ENCODE measurements at places on chromosomes 4 and X. TPM values are rescaled to one million over a fixed set of nuclear protein-coding genes. Genes with fewer than 3 reads are reported as not detected.
A peak's percentile ranks its signal among the peaks of the same experiment; 100 is the strongest.

DNA sequence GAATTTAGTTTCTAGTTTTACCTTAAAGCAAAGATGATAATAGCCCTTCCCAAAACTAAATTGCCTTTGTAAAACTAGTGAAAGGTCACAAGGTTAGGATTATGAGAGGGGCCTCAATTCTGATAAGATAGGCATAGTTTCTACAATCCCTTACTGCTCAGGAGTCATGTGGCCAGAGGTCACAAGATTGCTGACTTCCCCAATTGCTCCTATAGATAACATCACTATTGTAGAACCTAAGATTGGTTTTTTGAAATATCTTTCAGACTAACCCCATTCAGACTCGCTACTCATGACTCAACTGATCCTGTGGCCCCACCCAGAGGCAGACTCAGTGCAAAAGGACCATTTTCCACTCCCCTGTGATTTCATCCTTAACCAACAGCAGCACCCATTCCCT is 70.3 kb downstream of the SCD5 start:
- no peak for DNase-seq

GRCh38 chr4:10713591-10713990 is 29.0 kb upstream of the CLNK start:
- no peak for DNase-seq

GRCh38 chrX:15274946-15275345 is 5.1 kb upstream of the ASB9 start:
- DNase-seq = no peak

- peak; percentile 97 for DNase-seq
Observed at GRCh38 chr4:173252024-173252935, 81.9 kb downstream of the HMGB2 start.

DNA sequence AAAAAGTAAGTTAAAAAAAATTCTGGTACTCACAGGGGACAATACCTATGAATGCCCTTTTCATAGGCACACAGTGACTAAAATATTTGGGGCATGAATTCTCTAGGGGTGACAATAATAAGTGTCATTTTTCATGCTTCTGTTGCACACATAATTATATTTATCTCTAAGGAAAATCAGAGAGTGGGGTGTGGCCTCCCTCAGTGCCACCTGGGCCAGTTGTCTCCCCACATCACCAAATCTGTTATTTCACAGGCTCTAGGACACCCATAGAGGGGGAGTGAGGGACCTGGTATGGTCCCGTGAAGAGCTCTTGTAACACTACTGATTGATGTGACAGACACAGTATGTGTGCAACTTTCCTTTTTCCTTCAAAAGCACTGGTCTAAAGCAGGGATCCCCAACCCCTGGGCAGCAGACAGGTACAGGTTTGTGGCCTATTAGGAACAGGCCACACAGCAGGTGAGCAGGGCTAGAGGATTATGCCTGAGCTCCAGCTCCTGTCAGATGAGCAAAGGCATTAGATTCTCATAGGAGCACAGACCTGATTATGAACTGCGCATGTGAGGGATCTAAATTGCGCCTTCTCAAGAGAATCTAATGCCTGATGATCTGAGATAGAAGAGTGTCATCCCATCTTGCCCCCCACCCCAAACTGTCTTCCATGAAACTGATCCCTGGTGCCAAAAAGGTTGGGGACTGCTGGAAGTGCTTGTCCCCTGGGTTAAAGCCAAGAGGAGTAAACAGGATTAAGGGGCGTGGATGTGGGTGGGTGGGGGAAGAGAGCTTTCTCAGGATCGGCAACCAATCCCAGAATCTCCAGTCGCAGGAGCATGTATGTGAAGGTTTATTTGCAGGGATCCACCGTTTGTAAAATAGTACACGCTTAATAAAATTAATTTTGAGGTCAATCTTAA is 856 bp downstream of the SLC9B1 start:
- DNase-seq = no peak

HMX1 gene
- total RNA-seq = not detected

DUSP9 gene
- total RNA-seq = 0.04 TPM

DNA sequence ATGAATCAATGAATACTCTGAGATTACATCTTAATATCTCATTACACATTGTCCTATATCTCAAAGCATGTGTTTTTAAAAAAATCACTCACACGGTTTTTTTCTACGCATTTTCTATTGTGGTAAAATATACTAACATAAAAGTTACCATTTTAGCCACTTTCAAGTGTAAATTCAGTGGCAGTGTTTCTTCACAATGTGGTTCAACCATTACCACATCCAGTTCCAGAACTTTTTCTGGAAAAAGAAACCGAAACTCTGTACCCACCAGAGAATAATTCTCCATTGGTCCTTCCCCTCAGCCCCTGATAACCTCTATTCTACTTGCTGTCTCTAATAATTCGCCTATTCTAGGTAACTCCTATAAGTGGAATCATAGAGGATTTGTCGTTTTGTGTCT is 35.3 kb upstream of the ACSL1 start:
- no peak for DNase-seq

DNA sequence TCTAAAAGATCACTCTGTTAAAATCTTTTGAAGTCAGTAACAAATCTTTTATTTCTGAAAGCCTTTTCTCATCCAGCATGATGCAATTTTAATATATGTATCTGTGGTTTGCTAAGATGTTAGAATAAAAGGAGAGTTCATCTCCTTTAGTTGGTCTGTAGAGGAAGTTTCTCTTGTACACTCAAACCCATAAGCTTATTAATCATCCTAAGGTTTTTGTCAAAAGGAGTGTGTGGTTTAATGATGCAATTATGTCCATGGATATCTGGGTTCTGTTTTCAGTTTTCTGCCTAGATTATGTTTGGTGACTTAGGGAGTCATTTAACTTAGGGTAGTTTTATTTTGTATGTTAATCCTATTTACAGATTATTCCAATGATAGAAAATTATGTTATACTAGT is 52.1 kb upstream of the NDST4 start:
- no peak for DNase-seq

PRDM5 gene
- total RNA-seq = 6.1 TPM

COL4A6 gene
- 1.5 TPM for total RNA-seq

DNA sequence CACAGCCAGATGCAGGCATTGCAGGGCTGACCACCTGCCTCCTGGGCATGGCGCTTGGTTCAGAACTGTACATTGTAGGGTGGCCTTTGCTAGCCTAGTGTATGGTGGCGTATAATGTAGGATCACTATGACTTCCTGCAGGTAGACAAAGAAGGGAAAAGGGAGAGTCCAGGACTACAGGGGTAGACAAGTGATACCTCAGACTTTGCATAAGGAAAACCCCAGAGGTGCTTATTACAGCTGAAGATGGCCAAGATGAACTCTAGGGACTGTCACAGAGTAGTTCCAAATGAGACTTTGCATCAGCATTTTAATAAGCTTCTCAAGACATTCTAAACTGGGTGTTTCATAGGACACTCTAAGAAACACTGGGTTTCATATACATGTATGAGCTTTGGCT is 116.4 kb upstream of the PUDP start:
- no peak for DNase-seq

FDCSP gene
- not detected for total RNA-seq

NUDT11 gene
- total RNA-seq = 13.0 TPM

All from pulmonary artery endothelial cell (primary cell).